NCI-H2171 treated with DMSO at 0.1 percent for 48 hours (cell line): ENCODE measurements at places on chromosomes 5 and 9.

- no peak for DNase-seq
These were observed 16.7 kb downstream of the ERAP1 start for GRCh38 chr5:96790961-96791504.

DNA sequence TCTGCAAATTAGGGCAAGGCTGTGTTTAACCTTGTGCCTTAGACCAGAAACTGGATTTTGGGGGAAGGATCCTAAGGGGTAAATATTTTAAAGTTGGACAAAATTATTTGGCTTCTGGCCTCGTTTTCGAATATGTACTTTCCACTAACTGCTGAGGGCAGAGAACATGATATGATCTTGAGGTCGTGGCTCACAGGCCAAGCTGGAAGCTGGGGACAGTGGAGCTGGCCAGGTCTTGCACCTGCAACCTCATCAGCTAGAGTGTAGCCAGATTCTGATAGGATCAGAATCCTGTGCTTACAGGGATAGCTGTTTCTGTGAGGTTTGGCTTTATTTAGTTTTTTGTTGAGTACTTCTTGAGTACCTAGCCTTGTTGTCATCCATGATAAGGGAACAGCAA, 24.9 kb downstream of the MAN2A1 start:
- DNase-seq: no peak

DNA sequence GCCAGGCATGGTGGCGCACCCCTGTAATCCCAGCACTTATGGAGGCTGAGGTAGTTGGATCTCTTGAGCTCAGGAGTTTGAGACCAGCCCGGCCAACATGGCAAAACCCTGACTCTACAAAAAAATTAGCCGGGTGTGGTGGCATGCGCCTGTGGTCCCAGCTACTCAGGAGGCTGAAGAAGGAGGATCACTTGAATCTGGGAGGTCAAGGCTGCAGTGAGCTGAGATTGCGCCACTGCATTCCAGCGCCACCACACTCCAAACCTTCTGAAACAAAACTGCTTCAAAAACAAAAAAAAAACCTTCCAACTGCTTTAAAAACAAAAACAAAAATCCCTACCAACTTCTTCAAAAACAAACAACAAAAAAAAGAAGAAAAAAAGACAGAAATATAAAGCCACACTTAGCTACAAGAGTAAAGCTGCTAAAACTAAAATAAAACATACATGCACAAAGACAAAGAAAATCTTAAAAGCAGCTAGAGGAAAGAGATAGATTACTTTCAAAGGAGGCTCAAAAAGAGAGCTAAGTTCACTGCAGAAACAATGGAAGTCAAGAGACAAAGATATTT, 11.4 kb downstream of the DCAF10 start:
- no peak for DNase-seq

DNA sequence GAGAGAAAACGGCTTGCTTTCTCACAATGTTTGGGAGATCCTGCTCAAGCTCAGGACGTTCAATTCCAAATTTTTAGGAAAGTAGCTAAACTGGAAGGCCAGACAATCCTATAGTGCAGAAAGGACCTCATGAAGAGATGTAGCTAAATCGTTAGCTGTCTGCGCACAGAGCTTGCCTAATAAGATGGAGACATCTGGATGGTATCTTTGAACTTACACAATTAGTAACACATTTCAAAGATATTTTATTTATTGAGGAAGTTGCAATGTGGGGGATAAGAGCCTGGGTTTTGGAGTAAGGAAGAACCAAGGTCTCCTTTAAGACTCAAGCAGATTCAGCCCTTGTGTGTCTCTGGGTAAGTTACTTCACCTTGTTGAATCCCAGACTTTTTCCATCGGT, 28.6 kb upstream of the RAB14 start:
- DNase-seq: no peak

GRCh38 chr5:120644516-120644915, 180.4 kb downstream of the PRR16 start:
- no peak for DNase-seq

GRCh38 chr9:114025196-114025753, 52.8 kb downstream of the AMBP start:
- no peak for DNase-seq

- DNase-seq: no peak
These were observed 205.5 kb downstream of the CACNA1B start for GRCh38 chr9:138082918-138083636.

- no peak for DNase-seq
These were observed 369.5 kb downstream of the PRELID2 start for GRCh38 chr5:145465474-145466263.

DNA sequence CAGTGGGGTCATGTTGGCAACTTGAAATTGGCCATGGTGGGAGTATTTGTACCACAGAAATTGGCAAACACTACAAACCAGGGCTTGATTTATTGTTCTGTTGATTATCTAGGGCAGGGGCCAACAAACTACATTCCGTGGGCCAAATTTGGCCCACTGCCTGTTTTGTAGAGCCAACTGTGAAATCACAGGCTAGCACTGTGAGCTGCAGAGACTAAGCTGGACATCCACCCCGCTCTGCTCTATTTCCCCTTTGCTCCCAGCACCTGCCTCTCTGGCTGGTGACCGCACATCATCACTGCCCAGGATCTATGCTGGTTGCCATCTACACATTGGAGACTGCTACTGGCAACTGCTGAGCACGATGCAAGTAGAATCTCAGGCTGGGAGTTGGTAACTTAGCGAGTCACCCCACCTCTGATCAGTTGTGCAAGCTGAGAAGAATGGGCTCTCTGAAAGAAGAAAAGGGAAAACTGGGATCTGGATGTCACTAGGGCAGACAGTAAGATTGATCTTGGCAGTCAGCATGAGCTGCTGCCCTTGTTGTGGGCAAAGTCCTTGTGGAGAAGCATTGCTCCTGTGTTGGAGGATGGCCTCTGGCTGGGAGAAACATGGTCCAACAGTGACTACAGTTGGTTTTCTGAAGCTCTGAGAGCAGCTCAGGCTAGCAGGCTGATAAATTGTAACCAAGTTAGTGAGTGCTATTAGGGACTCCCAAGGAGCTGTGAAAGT, 144.7 kb upstream of the RAD23B start:
- DNase-seq: no peak

DNA sequence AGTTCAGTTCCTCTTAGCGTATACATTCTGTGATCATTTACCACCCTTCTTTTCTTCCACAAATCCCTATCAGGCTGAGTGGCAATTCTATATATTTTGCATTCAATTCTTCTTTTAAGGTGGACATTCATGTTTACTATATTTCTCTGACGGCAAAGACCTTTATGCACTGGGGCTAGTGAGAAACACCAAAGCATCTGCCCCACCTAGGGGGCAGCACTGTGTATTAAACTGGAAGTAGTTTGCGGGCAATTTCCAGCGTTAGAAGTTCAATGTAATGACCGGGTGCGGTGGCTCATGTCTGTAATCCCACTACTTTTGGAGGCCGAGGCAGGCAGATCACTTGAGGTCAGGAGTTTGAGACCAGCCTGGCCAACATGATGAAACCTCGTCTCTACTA, 27.9 kb upstream of the FBXL7 start:
- DNase-seq: no peak

DNA sequence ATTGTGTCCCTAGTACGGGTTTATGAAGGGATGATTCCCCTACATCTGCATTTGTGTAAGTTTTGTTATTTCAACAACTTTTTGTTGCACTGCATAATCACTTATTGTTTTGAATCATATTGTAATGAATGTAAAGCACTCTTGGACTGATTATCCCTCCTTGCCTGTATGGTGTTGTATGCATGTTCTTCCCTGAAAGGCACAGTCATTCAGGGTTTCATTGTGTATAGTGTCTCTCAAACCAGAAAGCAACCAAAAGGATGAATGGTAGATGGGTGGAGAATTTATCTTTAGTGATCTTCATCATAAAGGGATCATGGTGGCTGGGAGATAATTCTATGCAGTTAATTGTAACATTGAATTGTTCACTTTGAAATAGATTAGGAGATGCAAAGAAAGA, 247.3 kb downstream of the BRINP1 start:
- DNase-seq: no peak

DNA sequence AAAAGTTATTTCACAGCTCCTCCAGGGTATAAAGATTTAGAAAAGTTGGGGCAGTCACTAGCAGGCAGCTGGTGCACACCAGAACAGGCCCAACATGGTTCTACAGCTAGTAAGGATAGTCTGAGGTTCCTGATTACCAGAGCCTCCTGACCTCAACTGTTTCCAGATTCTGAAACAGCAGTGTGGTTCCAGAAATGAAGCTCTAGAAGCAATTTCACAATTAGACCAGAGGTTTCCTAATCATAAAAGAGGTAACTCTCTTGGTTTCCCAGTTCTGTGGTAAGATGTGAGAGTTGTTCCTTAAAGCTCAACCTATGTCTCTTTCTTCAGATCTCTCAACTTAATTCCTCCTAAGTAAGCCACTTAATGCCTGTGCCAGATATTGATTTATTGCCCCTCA, 11.9 kb downstream of the AGTPBP1 start:
- DNase-seq: no peak

DNA sequence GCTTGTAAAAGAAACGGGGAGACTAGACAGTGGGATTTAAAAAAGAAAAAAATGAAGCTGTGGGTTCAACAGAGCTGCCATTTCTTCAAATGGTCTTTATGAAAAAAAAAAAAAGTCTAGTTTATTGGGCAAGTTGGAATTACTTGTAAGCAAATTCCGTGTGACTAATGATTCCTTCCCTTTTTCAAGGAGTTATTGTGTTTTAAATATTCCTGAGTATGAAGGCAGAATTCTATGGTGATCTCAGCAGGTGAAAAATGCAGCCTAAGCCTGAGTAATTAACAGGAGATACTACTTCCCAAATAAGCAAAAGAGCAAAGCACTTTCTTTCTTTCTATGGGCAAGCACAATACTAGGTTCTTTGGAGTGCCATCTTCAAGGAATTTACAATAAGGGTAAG, 481.9 kb downstream of the ZNF608 start:
- no peak for DNase-seq

GRCh38 chr5:139925216-139925562, 117.9 kb downstream of the NRG2 start:
- DNase-seq: no peak

DNA sequence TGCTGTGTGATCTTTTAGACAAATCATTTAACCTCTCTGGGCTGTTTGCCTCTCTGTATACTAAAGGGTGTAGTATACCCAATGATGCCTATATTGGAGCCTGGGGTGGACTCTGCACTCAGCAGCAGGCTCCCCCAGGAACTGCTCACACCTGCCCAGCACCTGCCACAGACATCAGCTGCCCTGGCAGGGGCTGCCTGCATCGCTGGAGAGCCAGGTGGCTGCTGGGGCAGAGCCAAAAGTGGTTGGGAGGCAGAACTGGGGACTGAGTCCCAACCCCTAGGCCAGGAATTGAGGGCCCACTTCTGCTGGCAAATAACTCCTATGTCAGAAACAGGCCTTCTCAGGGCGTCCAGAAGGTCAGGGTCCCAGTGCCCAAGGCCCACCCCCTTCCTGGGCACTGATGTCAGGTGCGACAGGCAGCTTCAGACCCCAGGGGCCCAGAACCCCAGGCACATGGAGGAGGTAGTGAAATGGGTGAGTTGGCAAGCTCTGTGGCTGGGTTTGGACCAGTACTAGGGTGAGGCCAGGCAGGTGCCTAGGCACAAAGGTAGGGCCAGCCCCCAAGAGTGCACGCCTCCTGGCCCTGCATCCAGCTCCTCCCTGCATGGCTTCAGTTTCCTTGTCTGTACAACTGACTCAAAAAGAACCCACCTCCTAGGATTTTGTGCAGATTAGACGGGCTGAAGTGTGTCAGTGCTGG, 5.8 kb downstream of the UNC5A start:
- peak; percentile 68 for DNase-seq

DNA sequence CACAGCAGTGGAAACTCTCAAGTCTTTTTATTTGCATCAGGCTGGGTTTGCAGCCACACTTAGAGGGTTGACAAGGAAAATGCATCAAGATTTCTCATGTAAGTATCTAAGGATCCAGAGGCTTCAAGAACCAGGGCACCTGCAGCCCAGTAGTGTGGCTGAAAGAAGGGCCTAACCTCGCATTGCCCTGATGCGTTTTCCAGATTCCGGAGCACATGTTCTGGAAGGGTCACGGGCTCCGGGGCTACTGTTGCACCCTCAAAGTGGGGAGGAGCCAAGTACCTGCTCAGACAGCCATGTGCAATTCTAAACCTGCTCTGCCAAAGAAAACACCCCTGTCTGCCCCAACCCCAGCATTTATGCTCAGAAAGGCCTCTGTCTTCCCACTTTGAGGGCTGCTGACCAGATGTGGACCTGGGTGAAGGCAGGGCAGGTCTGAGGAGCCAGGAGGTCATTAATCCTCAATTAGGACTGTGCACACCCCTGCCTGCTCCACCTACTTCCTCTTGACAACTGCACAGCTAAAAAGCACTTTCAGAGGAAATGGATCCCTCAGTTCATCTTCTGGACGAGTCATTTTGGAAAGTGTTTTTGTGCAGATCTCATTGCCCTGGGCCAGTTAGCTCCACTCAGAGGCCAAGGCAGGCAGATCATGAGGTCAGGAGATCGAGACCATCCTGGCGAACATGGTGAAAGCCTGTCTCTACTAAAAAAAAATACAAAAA, 110.7 kb downstream of the SAXO1 start:
- DNase-seq: no peak

- no peak for DNase-seq
These were observed 21.0 kb downstream of the RICTOR start for GRCh38 chr5:39053189-39053588.

DNA sequence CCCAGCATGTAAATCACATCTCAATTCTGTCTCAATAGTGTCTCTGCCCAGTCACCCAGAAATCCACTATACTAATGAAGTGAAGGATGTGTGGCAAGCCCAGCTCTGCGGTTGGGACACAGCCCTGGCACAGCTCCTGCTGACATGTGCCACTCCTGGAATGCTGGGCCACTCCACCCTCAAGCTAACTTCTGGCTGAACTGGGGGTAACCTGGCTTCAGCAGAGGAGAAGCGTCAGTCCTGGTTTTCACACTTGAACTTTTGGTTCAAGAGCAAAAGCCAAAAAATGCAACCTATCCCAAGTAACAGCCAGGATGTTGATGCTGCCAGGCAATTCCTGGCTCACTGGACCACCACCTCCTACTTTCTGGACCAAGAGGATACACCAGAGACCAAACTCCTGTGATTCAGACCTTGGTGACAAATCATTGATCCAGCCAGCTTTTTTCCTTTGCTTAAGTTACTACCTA, 86.4 kb downstream of the ARRDC3 start:
- no peak for DNase-seq

DNA sequence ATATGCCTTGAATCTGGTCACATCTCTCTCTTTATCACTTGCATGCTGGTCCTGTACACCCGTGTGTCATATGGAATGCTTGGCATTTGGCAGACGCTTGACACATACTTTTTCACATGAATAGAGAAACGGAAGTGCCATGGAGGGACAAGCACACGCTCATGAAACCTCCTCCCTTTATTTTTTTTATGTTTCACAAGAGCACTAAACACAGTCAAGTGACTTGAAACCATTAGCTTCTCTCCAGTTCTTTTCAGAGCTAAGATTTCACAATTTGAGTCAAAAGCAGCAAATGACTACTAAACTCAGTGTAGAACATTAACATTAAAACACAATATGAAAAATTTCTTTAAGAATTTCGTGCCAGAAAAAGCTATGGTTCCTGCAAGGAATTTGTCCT, 151.1 kb downstream of the DOCK2 start:
- no peak for DNase-seq
